GDM1 (cell line): ENCODE measurements at places on chromosomes 7 and 10.

- DNase-seq, result no peak
Observed at GRCh38 chr7:108001764-108002725, 916 bp downstream of the LAMB1 start.

- DNase-seq, result no peak
Observed at GRCh38 chr10:98338896-98339295, 70.9 kb upstream of the LOXL4 start.

DNA sequence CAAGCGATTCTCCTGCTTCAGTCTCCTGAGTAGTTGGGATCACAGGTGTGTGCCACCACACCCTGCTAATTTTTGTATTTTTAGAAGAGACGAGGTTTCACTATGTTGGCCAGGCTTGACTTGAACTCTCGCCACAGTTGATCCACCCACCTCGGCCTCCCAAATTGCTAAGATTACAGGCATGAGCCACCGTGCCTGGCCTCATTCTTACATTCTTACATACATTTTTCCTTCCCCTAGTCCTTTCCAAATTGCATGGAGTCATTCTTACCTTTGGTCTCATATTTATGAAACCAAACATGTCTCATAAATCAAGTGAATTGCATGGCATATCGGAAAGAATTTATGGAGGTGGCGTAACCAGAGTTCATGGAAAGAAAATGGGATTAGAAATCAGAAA lies 148.5 kb downstream of the ANLN start:
- no peak for DNase-seq

DNA sequence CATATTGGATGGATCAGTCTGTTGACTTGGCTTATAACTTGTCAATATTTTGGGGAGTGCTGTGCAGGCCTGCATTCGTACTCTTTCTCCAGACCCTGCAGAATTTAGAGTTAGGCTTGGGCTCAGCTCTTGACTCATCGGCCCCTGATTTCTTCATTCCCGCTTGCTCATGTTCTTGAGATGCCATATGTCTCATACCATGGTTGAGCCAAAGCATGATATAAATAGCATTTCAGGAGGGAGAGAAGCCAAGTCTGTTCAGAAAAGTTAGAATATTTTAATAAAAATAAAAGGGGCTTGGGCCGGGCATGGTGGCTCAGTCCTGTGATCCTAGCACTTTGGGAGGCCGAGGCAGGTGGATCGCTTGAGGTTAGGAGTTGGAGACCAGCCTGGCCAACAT lies 898.1 kb downstream of the TYW1 start:
- no peak for DNase-seq

- DNase-seq, result no peak
Observed at GRCh38 chr7:88218836-88219605, 817 bp downstream of the SRI start.

DNA sequence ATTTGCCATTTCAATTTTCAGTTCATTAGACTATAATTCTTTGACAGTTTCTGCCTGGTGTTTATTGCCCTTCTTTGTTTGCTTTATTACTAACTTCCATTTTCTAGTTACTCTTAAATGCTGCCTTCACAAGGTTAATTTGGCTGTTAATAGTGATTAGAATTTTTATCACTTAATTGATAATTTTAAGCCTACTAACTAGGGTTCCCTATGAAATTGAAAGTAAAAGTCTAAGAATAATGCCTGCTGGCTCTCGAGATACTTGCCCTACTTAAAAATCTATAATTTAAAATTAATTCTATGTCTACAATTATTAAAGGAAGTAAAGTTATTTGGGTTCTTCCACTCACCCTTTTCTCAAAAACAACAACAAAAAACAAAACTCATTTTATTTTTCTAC lies 65.3 kb downstream of the C1GALT1 start:
- no peak for DNase-seq

- no peak for DNase-seq
Observed at GRCh38 chr10:104339469-104340110, 1.3 kb upstream of the ITPRIP start.

DNA sequence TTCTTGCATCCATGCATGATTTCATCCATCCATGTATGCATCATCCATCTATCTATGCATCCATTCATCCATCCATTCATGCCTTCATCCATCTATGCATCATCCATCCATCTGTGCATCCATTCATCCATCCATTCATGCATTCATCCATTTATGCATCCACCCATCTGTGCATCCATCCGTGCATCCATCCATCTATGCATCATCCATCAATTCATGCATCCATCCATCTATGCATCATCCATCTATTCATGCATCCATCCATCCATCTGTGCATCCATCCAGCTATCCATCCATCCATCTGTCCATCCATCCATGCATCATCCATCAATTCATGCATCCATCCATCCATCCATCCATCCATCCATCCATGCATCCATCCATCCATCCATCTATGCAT lies 131.3 kb downstream of the DYNC2I1 start:
- no peak for DNase-seq

DNA sequence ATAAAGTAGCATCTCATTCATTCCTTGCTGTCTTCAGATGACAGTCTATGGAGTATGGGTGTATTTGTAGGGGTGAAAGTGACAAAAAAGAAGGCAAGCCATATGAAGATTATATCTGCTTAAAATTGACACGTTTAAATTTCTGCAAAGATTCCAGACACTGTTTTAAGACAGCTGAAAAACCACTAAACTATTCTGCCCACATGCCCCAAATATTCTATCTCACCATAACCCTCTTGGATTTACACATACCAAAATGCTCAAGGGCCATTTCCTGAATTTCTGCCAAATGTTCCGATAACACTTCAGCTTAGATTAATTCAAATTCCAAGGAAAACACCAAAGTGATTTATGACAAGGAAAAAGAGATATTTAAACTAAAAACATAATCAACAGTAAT lies 99.9 kb upstream of the IL6 start:
- no peak for DNase-seq

DNA sequence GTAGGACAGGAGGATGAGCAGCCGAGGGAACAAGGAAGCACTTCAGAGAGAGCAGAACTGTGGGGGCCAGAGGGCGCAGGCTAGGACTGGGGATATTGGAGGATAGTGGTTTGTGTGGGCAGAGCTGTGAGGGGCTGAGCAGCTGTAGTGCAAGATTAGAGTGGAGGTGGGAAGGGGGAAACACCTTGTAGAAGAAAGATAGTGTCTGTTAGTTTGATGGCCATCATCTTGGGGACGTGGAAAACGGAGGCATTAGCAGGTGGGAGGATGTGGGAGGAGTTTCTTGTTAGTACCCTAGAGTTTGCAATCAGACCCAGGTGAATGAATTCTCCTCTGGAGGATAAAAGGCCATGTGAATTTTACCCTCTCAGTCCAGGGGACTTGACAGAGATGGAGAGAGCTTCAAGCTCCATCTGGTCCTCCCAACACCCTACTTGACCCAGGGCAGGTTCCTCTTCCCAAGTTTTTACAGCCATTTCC lies 34.0 kb downstream of the PRSS2 start:
- DNase-seq, result no peak

DNA sequence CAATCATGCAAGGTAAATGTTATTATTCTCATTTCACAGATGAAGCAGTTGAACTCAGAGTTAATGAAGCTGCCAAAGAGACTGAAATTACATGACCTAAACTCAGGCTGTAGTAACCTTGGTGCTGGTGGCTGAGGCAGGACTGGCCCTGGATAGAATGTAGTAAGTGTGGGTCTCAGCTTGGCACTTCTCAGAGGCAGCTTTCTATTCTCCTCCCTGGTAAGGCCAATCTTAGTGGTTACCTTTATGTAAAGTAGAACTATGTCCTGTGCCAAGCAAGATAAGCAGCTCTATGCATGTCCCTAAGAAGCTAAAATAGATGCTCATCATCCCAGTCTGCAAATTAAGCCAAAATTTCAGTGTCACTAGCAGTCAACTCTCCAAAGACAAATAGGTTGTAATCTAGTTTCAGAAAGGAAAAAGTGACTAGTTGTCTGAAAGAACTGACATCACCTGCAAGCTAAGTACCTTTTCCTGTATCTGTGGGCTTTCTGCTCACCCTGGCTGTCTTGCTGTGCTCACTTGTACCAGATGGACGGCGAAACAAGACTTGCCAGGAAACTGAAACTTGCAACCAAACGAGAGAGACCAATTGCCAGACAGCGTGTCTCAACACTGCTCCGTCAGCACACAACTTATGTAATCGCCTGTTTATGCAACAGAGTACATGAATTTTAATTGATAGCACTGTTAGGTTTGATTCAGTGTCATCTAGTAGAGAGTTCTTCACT lies 43.7 kb downstream of the CH25H start:
- no peak for DNase-seq

DNA sequence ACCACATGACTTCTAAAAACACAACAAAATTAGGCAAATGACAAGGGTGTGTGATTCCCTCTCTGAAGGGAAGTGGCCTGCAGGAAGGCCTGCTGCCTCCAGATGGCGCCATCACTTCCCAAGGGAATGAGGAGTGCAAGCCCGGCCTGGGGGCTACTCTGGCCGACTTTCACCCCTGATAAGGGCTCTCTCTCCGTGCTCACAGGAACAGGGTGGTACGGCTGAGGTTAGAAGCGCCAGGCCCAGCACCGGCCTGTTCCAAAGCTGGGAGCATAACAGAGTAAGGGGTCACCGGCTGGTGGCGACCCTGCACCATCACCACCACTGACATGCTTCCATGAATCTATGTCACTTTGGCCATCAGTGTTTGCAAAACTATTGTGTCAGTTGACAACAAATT lies 13.1 kb downstream of the RBP3 start:
- no peak for DNase-seq

GRCh38 chr10:26700884-26701630 lies 3.6 kb downstream of the PDSS1 start:
- no peak for DNase-seq

DNA sequence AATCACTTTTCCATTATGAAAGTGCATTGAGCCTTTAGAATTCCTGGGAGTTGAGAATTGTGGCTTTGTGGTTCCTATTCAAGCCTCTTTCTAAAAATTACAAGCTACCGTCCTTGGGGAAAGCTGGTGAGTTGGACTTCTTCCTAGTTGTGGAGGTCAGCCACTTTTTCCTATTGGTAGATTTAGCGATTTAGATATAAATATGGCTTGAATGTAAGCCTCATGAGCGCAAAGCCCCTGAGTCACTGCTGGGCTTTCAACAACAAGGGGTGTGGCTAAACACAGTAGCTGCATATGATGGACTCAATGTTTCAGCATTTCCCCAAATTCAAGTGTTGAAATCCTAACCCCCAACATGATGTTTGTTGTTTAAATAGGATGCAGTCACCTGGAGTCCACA lies 150.0 kb upstream of the IGFBP3 start:
- DNase-seq, result no peak

DNA sequence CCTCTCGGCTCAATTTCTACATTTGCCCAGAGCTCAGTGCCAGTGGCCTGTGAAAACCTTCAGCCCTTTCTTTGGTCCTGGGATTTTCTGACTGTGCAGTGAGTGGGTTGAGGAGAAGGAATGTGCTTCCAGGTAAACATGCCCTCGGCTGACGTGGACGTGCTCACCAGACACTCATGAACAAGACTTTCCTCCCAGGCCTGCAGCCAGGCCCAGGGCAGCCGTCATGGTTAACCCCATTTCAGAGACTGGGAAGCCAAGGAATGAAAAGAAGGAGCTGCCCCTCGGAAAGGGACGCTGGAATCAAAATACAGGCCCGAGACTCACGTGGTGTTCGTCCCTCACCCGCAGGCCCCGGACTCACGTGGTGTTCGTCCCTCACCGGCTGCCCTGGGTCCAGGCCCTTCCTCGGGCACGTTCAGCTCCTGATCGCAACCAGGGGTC lies 8.8 kb upstream of the CALML5 start:
- DNase-seq, result no peak

DNA sequence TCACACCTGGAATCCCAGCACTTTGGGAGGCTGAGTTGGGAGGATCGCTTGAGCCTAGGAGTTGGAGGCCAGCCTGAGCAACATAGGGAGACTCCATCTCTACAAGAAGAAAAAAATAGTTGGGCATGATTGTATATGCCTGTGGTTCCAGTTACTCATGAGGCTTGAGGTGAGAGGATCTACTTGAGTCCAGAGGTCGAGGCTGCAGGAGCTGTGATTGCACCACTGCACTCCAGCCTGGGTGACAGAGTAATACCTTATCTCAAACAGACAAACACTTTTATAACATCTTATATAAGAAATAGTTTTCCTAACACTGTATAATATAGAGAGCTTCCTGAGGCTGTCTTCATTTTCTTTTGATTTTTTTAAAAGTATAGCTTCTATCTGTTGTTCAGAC lies 448.4 kb upstream of the COBL start:
- no peak for DNase-seq

DNA sequence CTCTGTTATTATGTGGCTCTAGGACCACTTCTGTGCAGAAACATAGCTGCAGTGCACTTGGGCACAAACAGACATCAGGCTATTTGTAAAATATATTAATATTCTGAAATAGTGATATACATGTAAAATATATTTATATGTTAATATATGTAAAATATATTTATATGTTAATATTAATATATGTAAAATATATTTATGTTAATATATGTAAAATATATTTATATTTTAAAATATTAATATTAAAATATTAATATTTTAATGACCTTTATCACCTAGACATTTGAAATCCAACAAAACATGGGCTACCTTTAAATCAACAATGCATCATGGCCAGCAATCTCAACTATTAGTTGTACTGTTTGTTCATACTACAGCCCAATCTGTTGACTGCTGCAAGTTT lies 347.2 kb downstream of the CALN1 start:
- DNase-seq, result no peak

DNA sequence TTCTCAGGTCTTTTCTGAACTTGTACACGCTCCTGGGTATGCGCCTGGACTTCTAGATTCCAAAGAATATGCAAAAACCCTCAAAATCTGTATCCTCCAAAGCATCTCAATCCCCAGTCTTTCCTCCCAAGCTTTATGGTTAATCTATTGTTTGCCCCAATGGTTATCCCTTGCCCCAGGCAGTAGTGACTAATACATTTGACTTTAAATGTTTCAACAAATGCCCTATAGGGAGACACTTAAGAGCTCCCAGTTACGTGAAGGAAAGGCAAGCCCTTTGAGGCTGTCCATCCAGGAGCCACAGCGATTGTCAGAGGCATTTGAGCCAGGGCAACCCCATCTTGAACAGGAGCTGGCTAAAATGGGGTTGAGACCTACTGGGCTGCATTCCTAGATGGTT lies 12.7 kb upstream of the FOXL3 start:
- no peak for DNase-seq

GRCh38 chr7:6178298-6179029 lies 94.0 kb downstream of the CYTH3 start:
- no peak for DNase-seq

- DNase-seq, result no peak
Observed at GRCh38 chr10:124384591-124385190, 34.0 kb downstream of the OAT start.

DNA sequence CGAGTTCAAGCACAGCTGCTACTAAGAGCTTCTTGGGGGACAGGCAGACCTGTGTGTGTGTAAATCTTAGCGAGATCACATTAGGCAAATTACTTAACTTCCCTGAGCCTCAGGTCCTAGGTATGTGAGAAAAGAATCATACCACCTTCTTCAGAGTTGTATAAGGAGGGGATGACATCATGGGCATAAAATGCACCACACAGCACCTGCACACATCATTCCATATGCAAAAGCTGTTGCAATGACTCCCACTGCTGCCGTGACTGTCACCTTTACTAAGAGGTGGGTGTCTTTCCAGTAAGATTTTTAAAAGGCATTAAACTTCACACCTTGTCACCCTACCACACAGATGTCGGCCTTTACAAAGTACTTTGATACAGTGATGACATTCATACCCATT lies 146.0 kb downstream of the FANK1 start:
- DNase-seq, result no peak

GRCh38 chr10:34176351-34176750 lies 638.7 kb downstream of the PARD3 start:
- DNase-seq, result no peak
